MM.1S (cell line): ENCODE measurements at places on chromosomes 1 and 21.

DNA sequence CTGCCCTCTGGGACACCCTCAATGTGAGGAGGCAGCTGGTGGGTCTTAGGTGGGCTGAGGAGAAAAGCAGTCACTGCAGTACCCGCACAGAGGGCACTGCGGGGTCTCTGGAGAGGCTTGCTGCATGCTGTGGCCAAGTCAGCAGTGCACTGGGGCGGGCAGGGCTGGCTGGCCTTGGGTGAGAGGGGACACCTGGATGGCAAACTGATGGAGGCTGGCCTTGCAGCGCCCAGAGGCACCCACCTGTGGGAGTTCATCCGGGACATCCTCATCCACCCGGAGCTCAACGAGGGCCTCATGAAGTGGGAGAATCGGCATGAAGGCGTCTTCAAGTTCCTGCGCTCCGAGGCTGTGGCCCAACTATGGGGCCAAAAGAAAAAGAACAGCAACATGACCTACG lies 3.2 kb downstream of the ELF3 start:
- DNase-seq = no peak

- DNase-seq = no peak
Measured at GRCh38 chr1:31727195-31727594, 23.4 kb upstream of the COL16A1 start.

GRCh38 chr1:198337886-198338285 lies 181.1 kb downstream of the NEK7 start:
- no peak for DNase-seq

DNA sequence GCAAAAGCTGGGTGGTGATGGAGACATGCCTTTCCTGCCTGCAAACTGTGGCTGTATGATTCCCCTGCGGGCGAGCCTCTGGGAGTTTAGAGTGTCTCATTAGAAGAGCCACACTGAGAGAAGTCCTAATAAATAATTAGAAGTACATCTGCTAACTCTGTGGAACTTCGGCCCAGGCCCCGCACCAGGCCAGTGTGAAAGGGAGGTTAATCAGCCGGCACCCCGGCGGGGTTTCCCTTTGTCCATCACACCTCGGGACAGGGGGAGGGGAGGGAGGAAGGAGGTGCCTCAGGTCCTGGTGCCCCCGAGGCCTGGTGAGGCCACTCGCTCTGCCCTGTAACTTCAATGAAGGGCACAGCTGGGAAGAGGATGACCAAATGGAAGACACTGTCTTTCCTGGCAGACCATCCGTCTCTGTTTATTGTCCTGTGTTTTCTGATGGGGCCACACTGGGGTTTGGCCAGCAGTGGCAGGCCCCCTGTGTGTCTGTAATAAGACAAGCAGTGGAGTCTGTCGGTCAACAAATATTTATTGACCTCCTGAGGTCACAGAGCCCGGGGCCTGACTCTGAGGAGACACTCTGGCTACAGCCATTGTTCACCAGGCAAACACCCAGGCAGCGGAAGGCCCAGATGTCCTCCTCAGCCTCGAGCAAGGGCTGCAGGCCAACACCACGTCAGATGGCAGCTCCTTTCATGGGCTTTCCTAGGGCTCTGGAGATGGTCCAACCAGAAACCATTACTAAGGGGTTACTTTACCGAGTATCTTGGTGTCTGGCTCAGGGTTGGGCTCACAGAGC lies 267.5 kb upstream of the RAB4A start:
- no peak for DNase-seq
